LHCN-M2 (cell line): ENCODE measurements at places on chromosomes 2 and 18. TPM values are rescaled to one million over a fixed set of nuclear protein-coding genes. Genes with fewer than 3 reads are reported as not detected.
A peak's percentile ranks its signal among the peaks of the same experiment; 100 is the strongest.

The ACKR3 gene
- not detected in 2 replicates for total RNA-seq

The PCARE gene
- total RNA-seq, result not detected in 2 replicates

The ALK gene
- 0.06 TPM in 1 of 2 replicates, not detected in the other for total RNA-seq

The UGT1A4 gene
- total RNA-seq, result not detected in 2 replicates

The KCNS3 gene
- 1.1 and 3.4 TPM in 2 replicates for total RNA-seq

The BIN1 gene
- total RNA-seq, result 139 and 174 TPM in 2 replicates

DNA sequence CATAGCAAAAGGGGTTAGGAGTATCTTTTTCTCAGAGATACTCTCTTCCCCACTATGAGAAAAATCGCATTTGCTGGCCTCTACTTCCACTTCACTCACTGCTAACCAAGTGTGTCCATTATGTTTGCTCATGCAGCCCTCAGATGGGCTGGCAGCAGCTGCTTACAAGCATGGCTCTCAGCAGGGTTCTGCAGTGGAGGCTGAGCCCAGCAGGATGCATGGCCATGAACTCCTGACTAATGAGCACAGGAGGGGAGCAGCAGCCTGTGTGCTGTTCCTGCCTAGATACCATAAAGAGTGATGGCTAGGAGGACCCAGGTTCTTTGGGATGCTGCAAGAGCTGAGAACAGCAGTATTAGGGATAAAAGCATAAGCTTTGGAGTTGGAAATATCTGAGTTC lies 316.9 kb upstream of the THSD7B start:
- no peak for DNase-seq

- DNase-seq, result peak; percentile 56
Observed at GRCh38 chr18:58288921-58289797, 245.1 kb downstream of the NEDD4L start.

- no peak for DNase-seq
Observed at GRCh38 chr2:215431290-215431689, 4.6 kb downstream of the FN1 start.

GRCh38 chr18:45690975-45691815 lies 32.8 kb upstream of the SLC14A1 start:
- peak; percentile 75 for DNase-seq

DNA sequence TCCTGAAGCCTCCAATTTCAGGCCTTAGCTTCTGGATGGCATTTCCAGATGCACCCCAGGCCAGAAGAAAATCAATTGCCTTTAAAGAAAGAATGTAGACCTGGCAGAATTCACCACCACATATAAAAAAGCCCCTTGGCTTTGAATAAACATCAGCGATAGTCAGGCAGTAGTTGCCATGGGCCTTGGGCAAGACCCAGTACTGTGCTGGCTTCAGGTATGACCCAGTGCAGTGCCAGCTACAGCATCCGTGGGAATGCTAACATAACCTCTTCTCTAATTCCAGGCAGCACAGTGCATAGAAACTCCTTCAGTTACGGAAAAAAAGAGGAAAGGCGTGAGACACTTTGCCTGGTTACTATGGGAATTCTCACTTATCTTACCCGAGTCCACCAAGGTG lies 539.6 kb upstream of the LRRTM4 start:
- no peak for DNase-seq

- no peak for DNase-seq
Observed at GRCh38 chr2:200264631-200265030, 41.9 kb upstream of the SPATS2L start.

DNA sequence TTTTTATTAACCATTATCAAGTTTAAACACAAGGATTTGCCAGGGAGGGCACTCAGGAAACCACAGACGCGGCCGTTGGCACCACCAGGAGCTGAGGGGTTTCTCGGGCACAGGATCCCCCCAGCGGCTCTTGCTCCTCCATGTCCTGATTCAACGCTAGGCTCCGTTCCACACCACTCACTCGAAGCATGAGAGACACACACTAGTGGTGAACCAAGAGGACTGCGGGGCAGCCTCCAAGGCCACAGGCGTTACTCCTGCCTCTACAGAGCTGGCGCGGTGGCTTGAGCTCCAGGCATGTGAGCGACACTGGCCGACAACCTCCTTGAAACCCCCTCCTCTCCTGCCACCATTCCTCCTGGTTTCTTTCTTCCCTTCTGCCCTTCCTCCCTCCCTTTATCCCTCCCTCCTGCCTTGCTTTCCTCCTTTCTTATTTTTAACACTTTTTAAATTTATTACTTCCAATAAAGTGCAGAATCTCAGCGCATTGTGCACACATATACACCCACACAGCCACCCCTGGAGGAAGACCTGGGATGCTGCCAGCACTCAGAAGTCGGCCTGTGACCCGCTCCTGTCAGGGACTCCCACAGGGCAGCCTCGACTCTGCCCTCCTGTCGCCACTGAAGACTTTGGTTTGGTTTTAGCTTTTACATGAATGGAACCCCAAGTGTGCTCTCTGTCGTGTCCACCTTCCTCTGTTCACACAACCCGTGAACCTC lies 21.7 kb downstream of the COX7A2L start:
- DNase-seq, result no peak

GRCh38 chr2:196096982-196097745 lies 28.5 kb upstream of the DNAH7 start:
- no peak for DNase-seq

- no peak for DNase-seq
Observed at GRCh38 chr2:109532728-109533076, 81.1 kb downstream of the SEPTIN10 start.

GRCh38 chr2:220090050-220090449 lies 462.6 kb downstream of the SLC4A3 start:
- DNase-seq, result no peak

- no peak for DNase-seq
Observed at GRCh38 chr2:113206251-113206650, 32.5 kb downstream of the PSD4 start.

DNA sequence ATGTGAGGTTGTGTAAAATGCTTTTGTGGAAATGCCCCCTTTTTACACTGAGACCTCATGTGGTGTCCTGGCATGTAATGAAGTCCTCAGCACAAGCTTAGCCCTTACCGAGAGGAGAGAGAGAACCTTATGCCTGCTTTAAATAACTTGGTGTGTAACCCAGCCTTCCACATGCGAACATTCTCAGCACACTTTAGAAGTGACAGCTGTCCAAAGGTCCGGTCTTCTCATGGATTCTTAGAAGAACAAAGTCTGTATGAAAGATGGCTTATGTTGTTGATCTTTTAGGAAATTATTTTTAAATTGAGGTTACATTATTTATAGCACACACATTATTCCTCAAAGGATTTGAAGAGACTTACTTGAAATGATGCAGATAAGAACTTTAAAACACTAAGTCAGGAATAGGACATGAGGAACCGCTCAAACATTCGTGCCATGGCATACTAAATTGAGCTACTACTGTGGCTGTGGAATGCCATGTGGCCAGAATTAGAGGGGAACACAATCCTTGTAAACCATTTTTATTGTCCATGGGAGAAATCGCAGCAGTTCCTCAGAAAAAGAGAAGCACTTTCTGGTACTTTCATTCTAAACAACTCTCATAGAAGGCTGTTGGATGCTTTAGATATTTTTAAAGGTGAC lies 79.6 kb downstream of the WDSUB1 start:
- no peak for DNase-seq

- DNase-seq, result no peak
Observed at GRCh38 chr2:37471104-37471503, 126.7 kb downstream of the QPCT start.

DNA sequence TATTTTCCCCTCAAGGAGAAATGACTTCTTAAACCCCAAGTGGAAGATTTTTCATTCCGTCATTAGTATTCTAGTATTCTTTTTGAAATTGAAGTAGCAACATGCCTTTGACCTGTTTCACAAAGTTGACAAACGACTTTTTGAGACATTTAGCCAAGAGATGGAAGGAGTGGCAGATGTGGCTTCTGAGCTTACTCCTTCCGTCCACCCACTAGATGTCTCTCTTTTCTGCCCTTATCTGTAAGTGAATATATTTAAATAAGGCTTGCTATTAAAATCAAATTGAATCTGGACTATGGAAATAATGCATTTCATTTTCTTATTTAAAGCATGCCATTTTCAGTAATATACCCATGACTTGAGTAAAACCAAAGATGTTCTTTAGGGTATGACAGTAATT lies 74.1 kb downstream of the ACTR3 start:
- DNase-seq, result no peak
